Stimulated activated CD4-positive, alpha-beta T cell treated with anti-CD3 and anti-CD28 coated beads, Interleukin-4, amount 100 ng/mL, for 48 hours (primary cell): ENCODE measurements at places on chromosomes 2 and 18.

- no peak for DNase-seq
Observed at GRCh38 chr2:217215877-217216276, 356.0 kb upstream of the TNP1 start.

GRCh38 chr2:192016265-192016664, 169.4 kb upstream of the CAVIN2 start:
- DNase-seq, result no peak

- no peak for DNase-seq
Observed at GRCh38 chr2:158748926-158749590, 46.1 kb upstream of the DAPL1 start.

DNA sequence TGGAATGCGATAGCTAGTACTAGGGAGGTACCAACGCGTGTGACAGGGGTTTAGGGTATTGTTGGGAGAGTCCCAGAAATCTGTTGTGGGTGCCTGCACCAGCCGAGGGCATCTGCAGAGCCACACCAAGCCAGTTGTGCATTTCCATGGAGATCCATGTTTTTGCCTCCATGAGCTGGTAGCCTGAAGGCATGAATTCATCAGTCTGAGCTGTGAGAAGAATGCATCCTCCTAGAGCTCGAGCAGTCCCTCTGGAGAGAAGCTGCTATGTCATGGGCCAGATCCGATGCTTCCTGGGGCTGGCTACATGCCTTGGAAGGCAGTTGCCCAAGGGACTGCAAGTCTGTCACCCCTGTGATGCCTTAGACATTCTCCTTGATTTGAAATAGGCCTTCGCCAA, 57.9 kb downstream of the LIPG start:
- no peak for DNase-seq

GRCh38 chr2:231028889-231029288, 8.4 kb upstream of the C2orf72 start:
- no peak for DNase-seq

DNA sequence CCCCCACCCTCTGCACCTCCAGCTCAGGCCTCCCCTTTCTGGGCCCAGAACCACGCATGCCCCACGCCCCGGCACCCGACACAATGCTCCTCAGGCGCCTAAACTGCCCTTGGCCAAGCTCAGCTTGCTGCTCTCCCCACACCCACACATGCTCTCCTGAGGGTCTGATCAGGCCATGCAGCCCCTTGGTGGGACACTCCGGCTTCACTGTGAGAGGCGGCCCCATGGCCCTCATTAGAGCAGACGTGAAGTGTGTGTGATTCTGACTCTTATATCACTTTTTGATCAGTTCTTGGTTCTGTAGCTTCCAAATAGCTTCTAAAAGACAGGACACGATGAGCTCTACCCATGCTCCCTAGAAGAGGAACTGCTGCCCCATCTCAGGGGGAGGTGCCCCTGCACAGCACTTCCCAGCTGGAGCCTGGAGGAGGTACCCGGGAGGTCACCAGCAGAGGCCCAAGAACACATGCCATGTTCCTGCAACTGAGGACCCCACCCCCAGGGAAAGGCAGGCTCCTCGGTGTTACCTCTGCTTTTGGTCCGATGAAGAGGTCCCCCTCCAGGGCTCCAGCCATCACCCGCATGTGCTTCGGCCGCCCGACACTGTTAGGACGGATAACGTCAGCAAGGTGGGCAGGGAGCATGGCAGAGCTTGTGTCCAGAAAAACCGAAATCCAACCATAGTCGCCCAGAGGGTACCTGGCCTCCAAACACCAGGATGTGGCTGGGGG, 3.6 kb downstream of the ACTR1B start:
- no peak for DNase-seq
